ENCODE measurements at places on chromosomes 1 and 21.

DNA sequence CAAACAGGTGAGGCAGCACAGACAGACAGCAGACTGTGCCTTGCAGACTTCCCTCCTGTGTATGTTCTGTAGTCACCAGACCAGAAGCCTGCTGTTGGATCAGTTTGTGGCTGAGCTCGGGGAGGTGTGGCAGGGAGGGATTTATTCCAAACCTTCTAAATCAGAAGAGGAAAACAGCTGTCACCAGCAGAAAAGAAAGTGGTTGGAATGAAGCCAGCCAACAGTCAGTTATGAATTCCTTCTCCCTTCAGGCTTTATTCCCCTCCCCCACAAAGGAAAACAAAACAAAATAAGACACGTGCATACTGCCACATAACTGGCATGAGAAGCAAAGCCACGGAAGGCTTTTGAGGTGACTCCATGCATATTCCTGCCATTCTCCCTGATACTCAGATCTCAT is 19.0 kb upstream of the PIGV start:
- no peak for DNase-seq

DNA sequence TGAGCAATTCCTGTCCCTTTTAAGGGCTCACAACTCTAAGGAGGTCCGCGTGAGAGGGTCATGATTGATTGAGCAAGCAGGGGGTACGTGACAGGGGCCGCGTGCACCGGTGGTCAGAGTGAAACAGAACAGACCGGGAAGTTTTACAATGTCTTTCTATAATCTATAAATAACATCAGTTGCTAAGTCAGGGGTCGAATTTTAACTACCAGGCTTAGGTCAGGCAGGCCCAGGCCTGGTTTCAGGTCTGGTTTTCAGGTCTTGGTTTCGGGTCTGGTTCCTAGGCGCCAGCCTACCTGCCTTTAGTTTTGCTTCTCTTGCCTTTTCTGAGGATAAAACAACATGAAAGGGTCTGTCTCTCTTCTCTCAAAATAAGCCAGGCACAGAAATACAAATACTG is 476.0 kb upstream of the CAMK1G start:
- DNase-seq: no peak

DNA sequence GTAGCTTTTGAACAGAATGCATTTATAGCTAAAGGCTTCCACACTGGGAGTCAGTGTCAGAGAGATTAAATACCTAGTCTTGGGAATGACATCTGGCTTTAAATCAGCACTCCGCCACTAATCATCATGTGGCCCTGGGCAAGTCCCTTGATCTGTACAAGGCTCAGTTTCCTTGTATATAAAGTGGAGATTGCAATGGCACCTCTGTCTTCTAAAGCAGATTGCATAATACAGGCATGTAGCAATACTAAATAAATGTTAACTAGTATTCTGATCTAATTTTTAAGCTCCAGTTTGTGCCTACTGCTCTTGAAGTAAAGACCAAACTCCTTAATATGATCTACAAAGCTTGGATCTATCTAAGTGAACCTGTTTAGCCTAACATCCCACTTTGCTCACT is 249.4 kb downstream of the PLPP3 start:
- DNase-seq: no peak

- no peak for DNase-seq
Measured at GRCh38 chr1:54028306-54029251, 10.6 kb upstream of the LDLRAD1 start.

DNA sequence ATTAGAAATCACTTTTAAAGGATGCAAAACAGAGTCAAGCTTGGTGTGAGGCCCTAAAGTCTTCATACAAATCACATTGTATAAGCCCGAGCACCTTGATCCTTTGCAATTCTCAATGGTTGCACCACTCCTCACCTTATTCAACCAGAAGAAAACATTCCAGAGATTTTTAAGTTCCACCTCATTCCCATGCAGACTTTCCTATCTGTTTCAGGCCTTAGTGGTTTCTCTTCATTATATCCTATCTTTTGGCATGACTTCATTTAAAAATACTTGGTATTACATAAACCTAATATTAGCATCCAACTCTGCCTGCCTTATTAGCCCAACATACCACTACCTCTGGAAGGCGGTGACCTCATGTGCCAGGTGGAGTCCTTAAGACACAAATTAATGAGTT is 9.3 kb upstream of the GREM2 start:
- DNase-seq: no peak

All from activated naive CD8-positive, alpha-beta T cell treated with anti-CD3 and anti-CD28 coated beads for 36 hours (primary cell).